ENCODE measurements at places on chromosomes 3 and 15.

GRCh38 chr3:109081746-109082510 lies 36.0 kb downstream of the MORC1 start:
- DNase-seq: no peak

DNA sequence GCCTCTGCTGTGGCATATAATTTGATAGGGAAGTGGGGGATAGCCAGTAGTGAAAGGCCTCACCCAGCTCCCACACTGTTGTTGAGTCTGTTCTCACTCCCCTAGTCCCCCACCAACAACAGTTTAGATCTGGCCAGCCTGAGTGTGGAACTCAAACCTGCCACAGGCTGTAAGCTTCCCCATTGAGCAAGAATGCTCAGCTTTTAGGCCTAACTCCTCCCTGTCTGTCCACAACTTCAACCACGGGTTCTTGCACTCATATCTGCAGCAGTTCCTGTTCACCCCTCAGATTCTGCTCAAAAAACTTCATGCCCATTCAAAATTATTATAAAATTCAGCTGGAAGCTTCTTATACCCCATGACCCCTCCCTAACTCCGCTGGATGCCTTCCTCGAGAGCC lies 975.1 kb downstream of the NSUN3 start:
- DNase-seq: no peak

DNA sequence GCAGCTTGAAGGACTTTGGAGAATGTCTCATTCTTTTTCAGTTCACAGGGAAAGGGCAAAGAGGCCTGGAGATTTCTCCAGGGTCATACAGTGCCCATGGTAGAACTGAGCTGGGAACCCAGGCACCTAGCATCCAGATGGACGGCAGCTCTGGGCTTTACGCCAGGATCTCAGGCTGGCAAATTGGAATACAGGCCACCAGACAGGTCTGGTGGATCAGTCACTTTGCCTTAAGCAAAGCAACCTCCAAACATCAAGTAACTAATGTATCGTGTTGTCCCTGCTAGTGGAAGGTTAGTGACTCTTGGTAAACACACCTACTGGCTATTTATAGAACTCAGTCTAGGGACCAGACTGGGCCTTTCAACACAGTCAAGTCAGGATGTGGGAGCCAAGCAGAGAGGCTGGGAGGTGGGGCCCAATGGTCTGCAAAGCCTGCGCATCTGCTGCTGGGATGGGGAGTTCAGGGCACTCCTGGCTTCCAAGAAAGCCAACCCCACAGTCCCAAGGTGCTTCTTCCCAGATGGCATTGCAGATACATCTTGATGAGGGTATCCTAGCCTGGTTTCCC lies 30.2 kb downstream of the RPLP1 start:
- no peak for DNase-seq

DNA sequence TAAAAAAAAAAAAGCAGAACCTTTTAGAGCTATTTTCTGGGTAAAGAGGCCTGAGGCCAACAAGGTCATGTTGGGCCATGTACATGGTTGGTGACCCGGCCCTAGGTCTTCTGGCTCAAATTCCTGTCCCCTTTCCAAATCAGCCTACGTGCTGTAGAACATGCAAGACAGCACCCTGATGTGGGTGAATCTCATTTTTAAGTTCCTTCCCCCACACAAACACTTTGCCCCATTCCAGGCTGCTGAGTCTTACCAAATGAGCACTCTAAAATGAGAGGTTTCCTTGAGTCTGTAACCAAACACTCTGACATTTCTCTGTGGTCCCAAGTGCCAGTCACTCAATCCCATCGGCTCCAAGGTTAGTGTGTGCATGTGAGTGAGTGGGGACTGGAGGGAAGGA lies 9.4 kb downstream of the BCL6 start:
- DNase-seq: no peak

- DNase-seq: no peak
Measured at GRCh38 chr3:27905625-27906024, 183.5 kb upstream of the EOMES start.

DNA sequence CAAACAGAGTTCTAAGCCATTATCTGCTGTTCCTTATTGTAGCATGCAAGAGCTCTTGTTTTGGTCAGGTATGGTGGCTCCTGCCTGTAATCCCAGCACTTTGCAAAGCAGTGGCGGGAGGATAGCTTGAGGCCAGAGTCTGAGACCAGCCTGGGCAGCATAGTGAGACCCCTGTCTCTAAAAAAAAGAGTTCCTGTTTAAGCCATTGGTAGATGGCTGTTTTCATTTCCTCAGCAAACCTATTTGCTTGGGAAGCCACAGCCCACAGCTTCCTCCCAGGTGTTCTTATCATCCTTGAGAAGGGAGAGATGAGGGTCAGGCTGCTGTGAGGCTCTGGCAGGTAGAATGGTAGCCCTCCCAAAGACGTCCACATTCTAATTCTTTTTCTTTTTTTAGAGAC lies 24.4 kb upstream of the FAM81A start:
- DNase-seq: no peak

Data from KG1 (cell line).